ENCODE measurements at places on chromosomes 3 and 15.
A peak's percentile ranks its signal among the peaks of the same experiment; 100 is the strongest.

GRCh38 chr3:150074697-150075416, 104.2 kb upstream of the PFN2 start:
- DNase-seq, result no peak

DNA sequence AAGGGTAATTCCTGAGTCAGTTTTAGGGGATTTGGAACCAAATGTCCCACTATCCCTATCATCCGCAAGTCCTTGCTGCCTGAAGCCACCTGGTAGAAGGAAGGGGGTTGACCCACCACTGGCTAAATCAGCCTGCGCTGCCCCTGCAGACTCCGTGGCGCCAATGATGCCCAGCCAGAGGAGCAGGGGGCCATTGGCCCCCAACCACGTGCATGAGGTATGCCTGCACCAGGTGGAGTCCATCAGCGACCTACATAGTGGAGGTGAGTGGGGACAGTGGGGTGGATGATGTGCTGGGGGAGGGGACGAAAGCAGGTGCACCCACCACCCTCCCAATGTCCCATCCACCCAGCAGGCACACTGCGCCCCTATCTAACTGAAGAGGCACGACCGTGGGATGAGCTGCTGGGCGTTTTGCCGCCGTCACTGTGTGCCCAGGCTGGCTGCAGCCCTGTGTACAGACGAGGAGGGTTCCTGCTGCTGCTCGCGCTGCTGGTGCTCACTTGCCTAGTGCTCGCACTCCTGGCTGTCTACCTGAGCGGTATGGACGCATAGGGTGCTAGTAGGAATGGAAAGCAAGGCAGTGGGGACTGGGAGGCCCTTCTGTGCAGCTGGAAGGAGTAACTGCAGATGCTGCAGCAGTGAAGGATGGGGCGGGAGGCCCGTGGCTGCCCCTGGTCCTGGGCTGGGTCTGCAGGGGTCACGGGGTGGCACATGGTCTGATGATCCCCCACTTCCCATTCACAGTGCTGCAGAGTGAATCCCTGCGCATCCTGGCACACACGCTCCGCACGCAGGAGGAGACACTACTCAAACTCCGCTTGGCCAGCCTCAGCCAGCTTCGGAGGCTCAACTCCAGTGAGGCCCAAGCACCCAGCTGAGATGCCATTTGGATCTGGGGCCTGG, 5.7 kb downstream of the IFRD2 start:
- no peak for DNase-seq

DNA sequence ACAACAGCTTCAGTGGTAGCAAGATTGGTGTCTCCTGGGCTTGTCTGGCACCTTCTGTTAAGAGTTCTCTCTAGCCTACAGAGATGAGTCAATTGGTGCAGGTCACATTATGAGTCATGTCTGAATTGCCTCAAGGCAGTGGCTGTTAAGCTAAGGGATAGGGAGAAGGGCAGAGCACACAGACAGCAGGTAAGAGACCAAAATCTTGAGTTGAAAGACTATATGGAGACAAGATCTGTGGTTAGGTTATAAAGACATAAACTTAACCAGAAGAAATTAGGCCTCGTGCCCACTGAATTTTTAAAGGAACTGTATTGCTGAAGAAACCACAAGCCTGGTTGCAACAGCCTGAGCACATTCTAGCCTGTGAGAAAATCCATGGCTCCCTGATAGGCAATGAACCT, 19.2 kb upstream of the KPNA1 start:
- DNase-seq, result no peak

- DNase-seq, result no peak
These were observed 1.2 kb upstream of the EDEM1 start for GRCh38 chr3:5186089-5186857.

DNA sequence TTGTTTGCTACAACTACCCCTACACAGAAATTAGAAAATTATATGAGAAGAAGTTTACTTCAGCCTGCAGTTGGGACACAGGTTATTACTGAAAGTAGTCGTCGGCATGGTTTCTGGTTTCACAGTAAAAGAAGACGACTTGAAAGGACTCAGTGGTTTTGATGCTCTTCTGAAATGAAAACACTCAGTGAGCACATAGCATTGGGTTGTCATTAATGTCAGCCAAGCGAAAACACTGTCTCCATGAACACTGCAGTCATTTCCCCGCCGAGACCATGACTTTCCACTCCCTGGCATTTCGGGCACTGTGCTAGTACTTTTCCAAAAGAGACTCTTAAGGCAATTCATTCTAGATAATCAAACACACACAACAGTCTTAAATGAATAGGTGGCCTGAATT, 69.2 kb upstream of the ICE2 start:
- DNase-seq, result no peak

DNA sequence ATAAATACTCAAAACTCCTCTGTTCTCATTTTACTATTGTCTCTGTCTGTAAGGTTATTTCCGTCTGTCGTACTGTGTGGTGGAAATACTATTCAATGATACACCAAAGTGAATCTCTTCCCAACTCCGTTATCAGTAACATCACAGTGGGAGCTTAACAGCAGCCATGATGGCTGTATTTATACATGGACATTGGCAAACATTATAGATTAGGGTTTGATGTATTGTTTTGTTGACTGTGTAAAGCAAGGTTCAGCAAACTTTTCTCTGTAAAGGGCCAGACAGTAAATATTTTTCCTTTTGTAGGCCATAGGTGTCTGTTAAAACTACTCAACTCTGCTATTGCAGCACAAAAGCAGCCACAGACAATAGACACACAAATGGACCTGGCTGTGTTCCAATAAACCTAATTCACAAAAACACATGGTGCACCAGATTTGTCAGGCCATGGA, 23.2 kb downstream of the LIPC start:
- DNase-seq, result no peak

- no peak for DNase-seq
These were observed 191.9 kb downstream of the GABRB3 start for GRCh38 chr15:26580943-26581342.

GRCh38 chr15:33182278-33182905, 12.1 kb downstream of the FMN1 start:
- DNase-seq, result no peak

GRCh38 chr15:100244796-100245486, 96.8 kb downstream of the ADAMTS17 start:
- no peak for DNase-seq

DNA sequence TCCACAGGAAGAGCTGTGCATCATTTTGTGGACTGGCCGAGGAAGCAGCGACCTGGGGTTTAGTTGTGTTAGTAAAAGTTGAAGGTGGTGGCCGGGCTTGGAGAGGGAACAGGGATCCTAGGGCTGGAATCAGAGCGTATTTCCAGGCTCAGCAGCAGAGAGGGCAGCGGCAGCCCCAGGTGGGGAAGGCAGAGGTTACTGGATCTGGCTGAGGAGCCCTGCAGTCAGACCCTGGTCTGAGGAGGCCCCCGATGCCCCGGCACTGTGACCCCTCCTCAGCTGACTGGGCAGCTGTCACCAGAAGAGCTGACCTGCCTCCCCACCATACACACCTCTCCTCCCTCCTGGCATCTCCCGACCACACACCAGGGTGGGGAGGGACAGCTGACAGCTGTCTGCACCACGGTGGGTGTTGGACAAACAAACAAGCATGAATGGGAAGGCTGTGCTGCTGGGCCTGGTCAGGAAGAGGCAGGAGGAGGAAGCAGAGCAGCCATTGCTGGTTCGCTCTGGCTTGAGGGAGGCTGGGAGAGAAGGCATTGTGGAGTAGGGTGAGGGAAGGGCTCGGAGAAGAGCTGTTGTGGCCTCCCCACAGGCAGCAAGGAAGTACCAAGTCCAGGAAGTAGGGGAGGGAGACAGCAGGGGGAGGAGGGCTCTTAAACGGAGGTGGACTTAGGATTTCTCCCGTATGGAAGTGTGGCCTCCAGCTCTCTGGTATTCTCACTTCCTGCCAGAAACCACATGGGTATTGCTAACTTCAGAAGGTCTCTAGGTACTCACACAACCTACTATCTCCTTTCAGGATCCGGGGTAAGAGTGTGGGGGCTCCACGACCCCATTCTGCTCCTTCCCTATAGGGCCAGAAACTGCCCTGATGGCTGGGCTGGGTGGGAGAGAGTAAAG, 49.5 kb upstream of the HACD2 start:
- no peak for DNase-seq

GRCh38 chr3:163916596-163917560, 1161.4 kb downstream of the SI start:
- DNase-seq, result no peak

- no peak for DNase-seq
These were observed 398.6 kb upstream of the WNT5A start for GRCh38 chr3:55885721-55886120.

GRCh38 chr3:9861626-9862130, 17.9 kb upstream of the RPUSD3 start:
- no peak for DNase-seq

DNA sequence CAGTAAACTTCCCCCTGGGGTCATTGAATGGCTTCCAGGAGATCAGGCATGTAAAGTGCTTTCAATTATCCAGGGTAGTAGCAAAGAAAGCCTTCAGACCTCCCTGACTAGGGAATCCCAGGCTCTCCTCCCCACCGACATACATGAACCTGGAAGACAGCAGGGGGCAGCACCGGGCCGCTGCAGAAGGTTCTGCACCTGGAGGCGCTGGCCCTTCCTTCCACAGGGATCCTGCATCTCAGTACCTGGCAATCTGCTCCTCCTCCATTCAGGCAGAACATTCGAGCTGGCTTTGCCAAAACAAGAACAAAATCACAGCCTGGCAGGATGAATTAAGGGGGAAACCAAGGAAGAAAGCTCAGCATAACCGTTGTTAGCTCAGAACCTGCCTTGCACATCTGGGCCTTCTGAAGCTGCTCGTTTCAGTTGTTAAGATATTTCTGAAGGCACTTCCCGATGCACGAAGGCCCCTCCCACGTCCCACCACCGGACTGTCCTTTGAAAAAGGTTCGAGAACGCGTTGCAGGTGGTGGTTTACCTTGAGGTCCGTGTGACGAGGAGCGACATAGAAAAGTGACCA, 237.7 kb downstream of the SLCO3A1 start:
- peak; percentile 76 for DNase-seq

- no peak for DNase-seq
These were observed 12.7 kb downstream of the TKT start for GRCh38 chr3:53243165-53243564.

GRCh38 chr3:126194713-126195305, 14.4 kb upstream of the ALDH1L1 start:
- DNase-seq, result no peak

- no peak for DNase-seq
These were observed 491.5 kb upstream of the TGFBR2 start for GRCh38 chr3:30114918-30115317.

DNA sequence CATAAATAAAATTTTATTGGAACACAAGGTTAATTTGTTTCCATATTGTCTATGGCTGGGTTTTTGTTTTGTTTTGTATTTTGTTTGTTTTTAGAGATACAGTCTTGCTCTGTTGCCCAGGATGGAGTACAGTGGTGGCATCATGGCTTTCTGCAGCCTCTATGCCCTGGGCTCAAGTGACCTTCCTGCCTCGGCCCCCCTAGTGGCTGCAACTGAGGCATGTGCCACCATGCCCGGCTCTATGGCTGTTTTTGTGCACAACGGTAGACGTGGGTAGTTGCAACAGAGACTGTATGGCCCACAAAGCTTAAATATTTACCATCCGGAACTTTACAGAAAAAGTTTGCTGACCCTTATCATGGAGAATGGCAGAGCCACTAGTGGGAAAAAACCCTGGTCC, 46.8 kb upstream of the C3orf70 start:
- no peak for DNase-seq

DNA sequence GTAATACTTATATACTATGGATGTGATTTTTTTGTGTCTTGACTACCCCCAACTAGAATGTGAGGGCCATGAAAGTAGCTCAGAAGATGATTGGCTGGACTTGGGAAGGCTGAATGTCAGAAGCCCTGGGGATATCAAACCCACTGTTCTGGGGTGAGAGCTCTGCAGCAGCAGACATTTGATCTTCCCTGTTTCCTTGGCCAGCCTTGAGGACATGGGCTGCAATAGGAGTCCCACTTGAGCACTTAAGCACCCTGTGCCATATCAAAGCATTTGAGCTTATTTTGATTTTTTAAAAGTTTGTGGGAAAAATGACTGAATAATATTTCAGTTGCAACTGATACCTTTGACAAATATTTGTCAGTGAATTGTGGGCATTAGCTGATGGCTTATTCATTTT, 21.7 kb downstream of the GTF2E1 start:
- no peak for DNase-seq

- no peak for DNase-seq
These were observed 206.1 kb upstream of the NR2F2 start for GRCh38 chr15:96124436-96124835.

GRCh38 chr3:137047240-137047639, 89.5 kb downstream of the IL20RB start:
- no peak for DNase-seq

DNA sequence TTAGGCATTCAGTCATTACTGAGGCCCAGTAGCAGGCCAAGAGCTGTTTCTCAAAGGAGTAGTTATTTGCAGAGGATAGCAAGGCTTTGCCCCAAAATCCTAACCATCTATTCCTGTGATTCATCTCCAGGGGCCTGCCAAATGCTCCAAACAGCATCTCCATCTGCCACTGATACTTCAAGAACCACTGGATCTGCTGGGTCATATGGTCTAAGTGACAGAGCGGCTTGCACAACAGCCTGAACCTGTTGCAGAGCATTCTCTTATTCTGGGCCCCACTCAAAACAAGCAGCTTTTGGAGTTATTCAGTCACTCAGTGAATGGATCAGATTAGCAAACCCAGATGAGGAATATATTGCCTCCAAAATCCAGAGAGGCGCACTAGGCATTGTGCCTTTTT, 68.8 kb upstream of the ALDH1A3 start:
- DNase-seq, result no peak

DNA sequence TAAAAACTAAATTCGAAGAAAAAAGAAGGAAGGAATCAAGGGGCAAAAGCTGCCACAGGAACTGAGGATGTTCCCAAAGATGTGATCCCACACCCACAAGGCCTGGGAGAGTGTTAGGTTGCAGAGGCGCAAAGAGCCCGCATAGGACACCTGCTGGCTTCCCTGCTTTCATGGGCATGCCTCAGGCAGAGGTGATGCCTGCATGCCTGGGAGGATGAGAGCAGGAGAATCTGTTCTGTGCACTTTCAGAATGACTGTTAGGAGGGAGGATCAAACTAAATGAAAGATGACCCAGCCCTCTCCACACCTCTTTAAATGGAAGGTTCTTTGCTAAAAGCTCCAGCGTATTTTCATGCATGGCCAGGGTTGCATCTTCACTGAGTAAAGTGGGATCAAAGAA, 162.4 kb downstream of the PLCL2 start:
- DNase-seq, result no peak

GRCh38 chr15:59028387-59028955, 41.0 kb downstream of the RNF111 start:
- no peak for DNase-seq

- DNase-seq, result no peak
These were observed 260.2 kb upstream of the NAALADL2 start for GRCh38 chr3:174598885-174599439.

GRCh38 chr15:95989392-95989791, 341.1 kb upstream of the NR2F2 start:
- no peak for DNase-seq

DNA sequence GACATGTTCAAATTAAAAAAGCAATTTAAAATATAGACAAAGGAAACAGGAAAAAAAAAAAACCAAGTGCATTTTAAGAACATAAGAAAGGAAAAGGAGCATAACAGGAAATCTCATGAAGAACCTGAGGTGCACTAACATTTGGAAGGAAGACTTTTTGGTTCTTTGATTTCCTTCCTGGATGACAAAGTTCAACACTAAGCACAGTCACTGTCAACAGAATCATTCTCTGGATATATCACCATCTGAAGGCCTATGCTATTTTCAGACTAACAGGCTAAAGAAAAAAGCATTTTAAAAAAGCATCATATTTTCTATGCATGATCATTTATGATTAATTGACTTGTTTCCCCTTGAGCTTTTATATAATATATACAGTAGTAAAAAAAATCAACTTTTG, 349.6 kb downstream of the PLCL2 start:
- DNase-seq, result no peak

- no peak for DNase-seq
These were observed 42.3 kb upstream of the VGLL3 start for GRCh38 chr3:87033205-87033604.
